ENCODE measurements at places on chromosomes 16 and 17. TPM values are rescaled to one million over a fixed set of nuclear protein-coding genes. Genes with fewer than 3 reads are reported as not detected.

DNA sequence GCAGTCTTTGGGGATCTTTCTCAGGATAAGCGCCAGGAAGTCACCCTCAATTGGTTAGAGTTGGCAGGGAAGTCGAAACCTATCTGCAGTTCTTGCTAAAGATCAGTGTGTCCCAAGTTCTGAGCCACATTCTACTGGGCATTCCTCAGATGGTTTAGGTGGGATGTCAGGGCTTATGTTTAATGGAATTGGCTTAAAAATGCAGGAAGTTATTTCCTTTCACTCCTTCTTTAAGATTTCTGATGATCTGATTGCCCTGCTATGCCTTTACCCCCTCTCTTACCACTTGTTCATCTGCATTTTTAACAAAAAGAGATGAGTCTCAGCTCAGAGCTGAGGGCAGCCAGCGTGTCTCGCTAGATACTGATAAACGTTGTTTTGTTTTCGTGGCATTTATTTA is 30.8 kb downstream of the FOXL1 start:
- peak; percentile 76 for DNase-seq

DNA sequence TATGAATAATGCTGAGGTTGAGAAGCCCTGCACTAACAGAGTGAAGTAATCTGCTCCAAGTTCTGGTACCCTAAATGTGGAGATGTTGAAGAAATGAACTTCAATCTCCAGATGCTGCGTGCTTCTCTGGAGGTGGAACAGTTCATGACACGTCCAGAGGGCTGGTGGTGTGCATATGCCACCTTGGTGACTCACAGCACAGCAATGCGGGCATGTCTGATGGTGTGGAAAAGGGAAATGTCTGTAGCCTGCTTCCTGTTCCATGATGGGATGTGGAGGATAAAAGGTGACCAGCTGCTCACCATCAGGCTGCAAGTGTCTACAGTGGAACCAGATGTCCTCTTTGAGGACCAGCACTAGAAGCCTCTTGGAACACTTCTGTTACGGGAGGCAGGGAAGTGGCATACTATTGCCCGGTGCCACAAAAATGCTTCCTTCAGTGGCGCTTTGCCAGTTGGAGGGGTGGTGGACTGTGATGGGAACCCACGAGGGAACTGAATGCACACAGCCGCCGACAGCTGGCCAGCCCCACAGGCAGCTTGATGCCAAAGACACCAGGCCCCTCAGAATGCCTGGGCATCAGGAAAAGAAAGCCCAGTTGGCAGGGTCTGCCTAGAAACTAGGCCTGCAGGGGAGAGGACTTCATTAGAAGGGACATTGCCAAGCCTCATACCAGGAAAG is 19.9 kb downstream of the SNX11 start:
- no peak for DNase-seq

Gene NUPR1
- total RNA-seq: 8.2 TPM

- no peak for DNase-seq
These were observed 3.1 kb upstream of the GSE1 start for GRCh38 chr16:85610059-85610445.

Gene KRT24
- total RNA-seq: not detected

GRCh38 chr16:50505714-50506542 is 42.3 kb upstream of the NKD1 start:
- no peak for DNase-seq

All from fibroblast of villous mesenchyme (primary cell).